ENCODE measurements at places on chromosomes 4 and X.

GRCh38 chrX:147911192-147912022 lies at the start of gene FMR1:
TSS of gene FMR1 (plus strand) at chrX:147911919. CDS start at chrX:147912180, 261 bp downstream.
- peak; percentile 92 for DNase-seq

DNA sequence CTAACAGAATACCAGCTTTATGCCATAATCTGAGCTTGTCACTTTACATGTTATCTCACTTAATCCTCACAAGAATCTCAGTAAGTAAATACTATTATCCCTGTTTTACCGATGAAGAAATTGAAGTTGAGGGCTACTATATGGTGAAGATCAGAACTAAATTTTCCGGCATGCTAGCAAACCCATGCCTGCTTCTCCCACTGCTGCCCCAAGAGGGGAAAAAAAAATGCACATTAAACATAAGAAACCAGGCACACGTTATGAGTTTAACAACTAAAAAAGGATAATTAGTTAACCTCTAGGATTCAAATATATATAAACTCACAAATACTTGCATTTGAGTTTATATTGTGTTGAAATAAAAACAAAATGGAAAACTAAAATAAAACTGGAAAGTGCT lies 10.8 kb downstream of the SLC10A7 start:
- DNase-seq: no peak

GRCh38 chrX:74613370-74614092 lies 893 bp downstream of the RLIM start:
- no peak for DNase-seq

DNA sequence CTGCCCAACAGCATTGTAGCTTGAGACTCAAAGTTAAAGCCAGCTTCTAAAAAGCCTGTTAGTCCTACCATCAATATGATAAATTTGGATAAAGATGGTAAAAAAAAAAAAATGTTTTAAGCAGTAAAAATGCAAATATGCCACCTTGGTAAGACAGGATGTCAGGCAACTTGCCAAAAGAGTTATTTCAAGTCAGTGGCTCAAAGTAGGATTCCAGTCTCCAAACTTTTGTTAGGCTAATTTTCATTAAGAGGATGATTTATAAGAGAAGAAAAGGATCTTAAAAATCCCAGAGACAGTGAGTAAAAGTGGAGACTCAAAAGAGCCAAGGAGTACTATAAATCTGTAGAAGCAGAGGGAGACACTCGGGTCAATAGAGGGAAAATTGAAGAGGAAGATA lies 47.5 kb downstream of the GASK1B start:
- DNase-seq: no peak

DNA sequence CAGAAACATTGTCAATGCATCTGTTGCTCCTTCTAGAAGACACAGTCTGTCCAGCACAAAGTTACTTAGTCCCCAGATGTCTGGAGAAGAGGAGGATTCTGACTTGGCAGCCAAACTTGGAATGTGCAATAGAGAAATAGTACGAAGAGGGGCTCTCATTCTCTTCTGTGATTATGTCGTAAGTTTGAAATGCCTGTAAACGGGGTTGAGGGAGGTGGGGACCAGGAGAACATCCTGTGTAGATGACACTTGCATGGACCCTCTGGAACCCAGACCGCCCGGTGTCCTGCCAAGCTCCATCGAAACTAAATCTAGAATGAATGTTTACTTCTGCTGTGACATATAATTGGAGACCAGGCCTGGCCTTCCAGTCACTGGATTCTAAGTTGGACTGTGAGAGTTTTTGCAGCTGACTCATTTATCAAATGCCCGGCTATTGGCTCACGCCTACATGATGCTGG lies 45.0 kb upstream of the MSANTD1 start:
- no peak for DNase-seq

- peak; percentile 34 for DNase-seq
These were observed 116.7 kb upstream of the TMEM164 start for GRCh38 chrX:109886122-109886761.

GRCh38 chrX:38103857-38104812 lies 97.8 kb downstream of the SYTL5 start:
- DNase-seq: no peak

- no peak for DNase-seq
These were observed 212.9 kb downstream of the FAT4 start for GRCh38 chr4:125527681-125528080.

Measured in stimulated activated CD8-positive, alpha-beta memory T cell treated with anti-CD3 and anti-CD28 coated beads, Interleukin-4, amount 100 ng/mL, for 48 hours (primary cell).